ENCODE measurements at places on chromosomes 1 and 21.

GRCh38 chr21:34704119-34704518 is 35.3 kb downstream of the CLIC6 start:
- no peak for DNase-seq

- no peak for DNase-seq
These were observed 42.9 kb downstream of the PTBP2 start for GRCh38 chr1:96764469-96764868.

DNA sequence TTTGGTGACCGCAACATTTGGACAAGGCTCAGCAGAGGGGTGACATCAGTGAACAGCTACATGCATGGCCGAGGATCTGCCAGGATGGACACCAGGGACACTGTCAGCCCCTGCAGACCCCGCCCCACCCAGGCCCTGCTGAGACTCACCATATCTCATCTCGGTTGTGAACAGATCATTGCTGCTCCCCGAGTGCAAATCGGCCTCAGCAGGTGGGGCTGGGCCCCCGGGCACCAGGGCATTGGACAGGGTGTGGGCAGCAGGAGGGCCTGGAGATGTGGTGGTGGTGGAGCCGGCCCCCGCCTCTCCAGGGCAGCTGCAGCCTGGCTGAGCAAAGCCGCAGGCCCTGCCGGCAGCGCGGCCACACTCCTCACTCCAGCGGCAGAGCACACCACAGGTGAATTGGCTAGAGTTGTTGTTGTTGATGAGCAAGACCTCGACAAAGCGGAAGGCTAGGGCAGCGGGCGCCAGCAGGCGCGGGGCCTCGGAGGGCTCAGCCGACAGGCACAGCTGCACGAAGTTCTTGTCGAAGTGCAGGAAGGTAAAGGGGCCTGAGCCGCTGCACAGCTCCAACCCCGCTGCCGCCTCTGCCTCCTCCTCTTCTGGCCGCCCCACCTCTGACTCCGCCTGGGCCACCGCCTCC is 8.2 kb downstream of the ADGRB2 start:
- no peak for DNase-seq

DNA sequence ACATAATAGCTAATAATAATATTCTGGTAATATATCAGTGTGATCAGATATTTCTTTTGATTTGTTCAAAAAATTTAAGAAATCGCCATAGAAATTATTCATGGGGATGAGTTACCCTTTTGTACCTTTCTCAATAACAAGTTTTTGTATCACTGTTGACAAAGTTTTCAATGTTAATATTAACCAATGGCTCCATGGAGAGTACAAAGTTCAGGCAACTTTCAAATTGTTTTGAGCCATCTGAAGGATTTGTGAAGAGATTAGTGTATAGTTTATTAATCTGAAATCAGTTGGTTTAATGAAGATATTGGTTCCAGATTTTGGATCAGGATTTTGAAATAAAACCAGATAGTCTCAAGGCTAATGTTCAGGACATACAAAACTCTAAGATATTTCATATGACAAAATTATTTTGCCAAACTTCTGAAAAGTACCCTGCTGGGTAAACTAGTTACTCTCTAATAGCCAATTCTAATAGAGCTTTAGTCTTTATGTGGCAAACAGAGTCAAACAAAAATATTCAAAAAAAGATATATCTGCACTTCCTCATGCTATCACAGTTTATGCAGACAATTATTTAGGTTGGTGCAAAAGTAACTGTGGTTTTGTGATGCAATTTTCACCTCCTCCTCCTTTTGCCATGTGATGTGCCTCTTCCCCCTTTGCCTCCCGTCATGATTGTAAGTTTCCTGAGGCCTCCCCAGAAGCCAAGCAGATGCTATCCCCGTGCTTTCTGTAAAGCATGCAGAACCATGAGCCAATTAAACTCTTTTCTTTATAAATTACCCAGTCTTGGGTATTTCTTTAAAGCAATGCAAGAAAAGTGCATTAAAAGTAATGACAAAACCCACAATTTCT is 1105.0 kb downstream of the PLA2G4A start:
- no peak for DNase-seq

DNA sequence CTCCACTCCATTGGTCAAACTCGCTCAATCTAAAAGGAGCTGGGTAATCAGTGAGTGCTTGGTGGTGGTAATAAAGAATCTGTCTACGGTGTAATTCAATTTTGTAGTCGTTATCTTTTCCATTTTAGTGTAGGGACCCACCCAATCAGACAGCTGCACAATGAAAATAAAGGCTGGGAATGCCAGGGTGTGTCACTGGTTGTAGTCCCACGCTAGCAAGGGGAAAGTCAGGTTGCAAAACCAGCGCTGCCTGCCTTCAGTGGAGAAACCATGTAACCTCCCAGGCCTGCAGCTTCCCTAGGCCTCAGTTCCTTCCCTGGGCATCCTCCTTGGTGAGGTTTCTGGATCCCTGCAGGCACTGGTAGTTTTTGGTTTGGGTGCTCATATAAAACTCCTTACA is 49.4 kb upstream of the PPP2R5A start:
- DNase-seq, result no peak

- peak; percentile 52 for DNase-seq
These were observed 40.6 kb downstream of the MAPKAPK2 start for GRCh38 chr1:206725109-206725963.

- DNase-seq, result no peak
These were observed 63.6 kb downstream of the DNM3 start for GRCh38 chr1:171904778-171905450.

GRCh38 chr1:1889847-1890505 is 911 bp downstream of the GNB1 start:
- peak; percentile 88 for DNase-seq

- DNase-seq, result no peak
These were observed 33.2 kb downstream of the ROR1 start for GRCh38 chr1:63807046-63807445.

- no peak for DNase-seq
These were observed 497.5 kb downstream of the RWDD3 start for GRCh38 chr1:95731466-95731865.

GRCh38 chr1:116740746-116741145 is 13.5 kb upstream of the CD2 start:
- no peak for DNase-seq

GRCh38 chr1:110338886-110339406 is at the start of gene RBM15:
TSS of gene RBM15 (plus strand) at chr1:110339377. CDS start at chr1:110339406, 29 bp downstream.
- DNase-seq, result peak; percentile 99

GRCh38 chr1:21052034-21052433 is 124.7 kb downstream of the EIF4G3 start:
- DNase-seq, result no peak

- no peak for DNase-seq
These were observed 267.7 kb downstream of the ZNF648 start for GRCh38 chr1:181793831-181794230.

- no peak for DNase-seq
These were observed 42.5 kb upstream of the ECE1 start for GRCh38 chr1:21332554-21333311.

DNA sequence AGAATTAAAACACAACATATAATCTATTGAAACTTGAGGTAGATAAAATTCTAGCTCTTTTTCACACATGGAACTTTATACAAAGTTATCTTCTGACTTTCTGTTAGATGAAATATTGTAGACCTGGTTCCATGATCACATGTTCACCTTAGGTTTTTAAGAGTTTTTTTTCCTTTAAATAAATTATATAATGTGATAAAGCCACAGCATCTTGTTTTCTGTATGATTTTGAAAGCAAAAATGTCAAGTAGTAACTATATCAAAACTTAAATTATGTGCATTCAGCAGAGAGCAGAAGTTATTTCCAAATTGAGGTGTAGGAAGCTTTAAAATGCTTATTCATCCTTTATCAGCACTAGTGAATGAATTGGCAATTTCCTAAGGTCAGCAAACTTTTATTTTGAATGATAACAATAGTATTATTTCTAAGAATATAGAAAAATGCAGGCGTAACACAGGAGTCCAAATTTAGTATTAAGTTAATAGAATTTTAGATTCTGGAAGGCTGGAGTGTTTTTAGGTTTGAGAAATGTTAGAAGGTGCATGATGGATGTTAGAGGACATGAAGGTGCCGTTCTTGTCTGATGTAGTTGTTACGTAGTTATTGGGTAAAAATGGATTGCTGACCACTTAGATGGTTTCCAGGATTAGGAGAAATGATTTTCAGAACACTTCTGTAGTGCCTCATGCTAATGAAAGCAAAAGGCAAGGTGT is 17.5 kb downstream of the BACH1 start:
- DNase-seq, result no peak

- no peak for DNase-seq
These were observed 36.3 kb downstream of the SDC3 start for GRCh38 chr1:30872033-30872947.

- no peak for DNase-seq
These were observed 16.6 kb upstream of the RNF223 start for GRCh38 chr1:1090424-1091343.

- DNase-seq, result no peak
These were observed 18.5 kb downstream of the CD84 start for GRCh38 chr1:160560806-160561205.

DNA sequence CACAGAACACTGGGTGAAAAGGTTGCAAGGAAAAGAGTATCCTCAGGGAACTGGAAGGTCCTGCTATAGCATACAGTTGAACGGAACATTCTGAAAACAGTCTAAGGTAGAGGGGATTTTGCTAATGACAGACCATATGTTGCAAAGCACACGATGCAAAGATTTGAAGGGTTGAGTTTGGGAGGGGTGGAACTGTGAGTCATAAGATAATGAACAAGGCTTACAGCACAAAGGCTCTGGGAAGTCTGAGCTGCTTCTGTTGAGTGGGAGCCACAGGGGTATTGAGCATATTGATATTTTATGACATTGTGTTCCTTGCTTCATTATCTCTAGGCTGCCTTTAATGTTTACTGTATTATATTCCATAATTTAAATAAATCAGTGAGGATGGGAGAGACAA is 104.9 kb downstream of the PLPPR4 start:
- no peak for DNase-seq

DNA sequence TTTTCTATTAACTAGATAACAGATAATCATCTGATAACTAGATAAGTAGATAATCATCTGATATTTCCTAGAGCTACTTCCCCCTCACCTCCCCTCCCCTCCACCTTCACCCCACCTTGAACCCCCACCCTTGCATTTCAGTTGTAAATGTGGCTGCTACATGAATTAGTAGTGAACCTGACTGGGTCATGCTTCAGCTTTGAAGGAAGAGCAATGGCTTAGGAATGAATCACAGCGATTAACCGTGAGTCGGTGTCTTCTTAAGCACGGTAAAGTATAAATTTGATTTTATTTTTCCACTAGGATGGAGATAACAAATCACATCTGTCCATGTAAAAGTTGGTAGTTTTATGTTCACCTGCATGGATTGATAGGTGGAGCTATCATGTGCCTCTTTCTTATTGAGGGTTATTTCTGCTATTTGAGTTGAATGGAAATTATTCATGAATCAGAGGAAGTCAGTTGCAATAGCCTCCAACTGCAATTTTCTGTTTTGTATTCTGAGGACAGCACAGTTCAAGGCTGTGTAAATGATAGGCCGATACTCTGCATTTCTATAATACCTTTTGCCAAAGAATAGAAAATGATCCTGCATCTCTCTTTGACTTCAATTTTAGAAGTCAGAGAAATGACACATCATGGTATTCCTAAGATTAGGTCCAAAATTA is 235.0 kb downstream of the PTGER3 start:
- no peak for DNase-seq

GRCh38 chr1:185314411-185314810 is 2.6 kb downstream of the IVNS1ABP start:
- DNase-seq, result no peak

GRCh38 chr1:39305555-39305954 is 101.1 kb downstream of the MACF1 start:
- no peak for DNase-seq

GRCh38 chr21:25898671-25899070 is 163.9 kb downstream of the GABPA start:
- no peak for DNase-seq

- no peak for DNase-seq
These were observed 54.9 kb downstream of the OPTC start for GRCh38 chr1:203548892-203549291.

GRCh38 chr21:34846601-34847112 is 177.9 kb downstream of the CLIC6 start:
- DNase-seq, result no peak

DNA sequence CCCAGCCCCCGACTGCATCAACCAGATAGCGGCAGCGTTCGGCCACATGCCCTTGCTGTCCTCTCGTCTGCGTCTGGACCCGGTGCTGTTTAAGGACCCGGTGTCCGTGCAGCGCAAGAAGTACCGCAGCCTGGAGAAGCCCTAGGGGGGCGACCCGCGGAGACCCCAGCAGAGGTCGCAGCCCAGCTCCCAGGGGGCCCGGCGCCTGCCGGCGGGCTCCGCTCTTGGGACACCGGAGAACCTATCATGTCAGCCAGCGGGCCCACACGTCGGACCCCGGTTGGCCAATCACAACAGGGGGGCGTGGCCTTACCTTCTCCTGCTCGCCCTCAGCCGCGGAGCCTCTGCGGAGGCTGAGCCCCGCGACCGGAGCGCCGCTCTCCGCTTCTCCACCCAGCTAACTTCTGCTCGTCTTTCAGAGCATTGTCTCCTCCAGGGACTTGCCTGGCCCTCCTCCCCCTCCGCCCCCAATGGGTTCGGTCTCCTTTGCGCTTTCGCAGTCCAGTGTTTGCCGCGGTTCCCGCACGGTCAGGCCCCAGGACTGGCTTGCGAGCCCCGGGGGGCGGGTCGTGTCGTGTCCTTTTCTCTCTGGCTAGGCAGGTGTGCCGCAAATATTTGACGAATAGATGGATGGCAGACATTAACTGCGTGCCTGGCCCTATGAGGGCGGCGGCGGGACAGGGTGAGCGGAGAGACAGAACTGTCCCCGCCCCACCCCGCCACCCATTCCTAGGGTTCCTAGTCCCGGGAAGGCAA is 10.5 kb downstream of the SLC30A2 start:
- DNase-seq, result peak; percentile 97

DNA sequence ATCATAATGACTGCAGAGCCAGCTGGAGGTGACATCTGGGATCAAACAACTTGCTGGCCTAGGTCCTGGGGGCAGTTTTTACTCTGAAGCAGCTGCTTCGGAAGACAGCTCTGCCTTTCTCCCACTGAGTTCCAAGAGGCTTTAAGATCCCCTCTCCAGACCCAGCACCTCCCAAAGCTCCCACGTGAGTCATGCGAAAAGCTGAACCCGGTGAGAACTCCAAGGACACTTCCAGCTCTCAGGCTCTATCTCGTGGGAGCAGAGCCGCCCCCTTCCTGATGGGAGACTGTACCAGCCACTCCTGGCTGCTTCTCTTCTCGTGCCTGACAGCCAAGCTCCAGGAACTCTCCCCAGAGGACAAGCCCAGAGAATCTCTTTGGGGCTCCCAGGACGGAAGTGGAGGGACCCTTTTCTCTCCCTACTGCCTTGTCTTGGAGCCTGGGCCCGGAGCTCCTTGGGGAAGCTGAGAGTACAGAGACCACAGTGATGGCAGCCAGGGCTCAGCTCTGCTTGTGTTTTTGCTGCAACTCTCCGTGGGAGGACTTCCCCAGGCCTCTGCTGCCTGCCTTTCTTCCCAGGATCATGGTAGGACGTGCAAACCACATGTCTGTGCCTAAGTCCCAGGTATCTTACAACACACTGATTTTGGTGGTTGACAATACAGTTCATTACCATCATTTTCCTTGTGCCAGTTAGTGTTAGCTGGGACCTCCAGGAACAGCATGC is 40.6 kb downstream of the STUM start:
- DNase-seq, result peak; percentile 54
